Stimulated activated CD4-positive, alpha-beta T cell treated with anti-CD3 and anti-CD28 coated beads, Interleukin-4, amount 100 ng/mL, for 48 hours (primary cell): ENCODE measurements at places on chromosomes 11 and 22.

DNA sequence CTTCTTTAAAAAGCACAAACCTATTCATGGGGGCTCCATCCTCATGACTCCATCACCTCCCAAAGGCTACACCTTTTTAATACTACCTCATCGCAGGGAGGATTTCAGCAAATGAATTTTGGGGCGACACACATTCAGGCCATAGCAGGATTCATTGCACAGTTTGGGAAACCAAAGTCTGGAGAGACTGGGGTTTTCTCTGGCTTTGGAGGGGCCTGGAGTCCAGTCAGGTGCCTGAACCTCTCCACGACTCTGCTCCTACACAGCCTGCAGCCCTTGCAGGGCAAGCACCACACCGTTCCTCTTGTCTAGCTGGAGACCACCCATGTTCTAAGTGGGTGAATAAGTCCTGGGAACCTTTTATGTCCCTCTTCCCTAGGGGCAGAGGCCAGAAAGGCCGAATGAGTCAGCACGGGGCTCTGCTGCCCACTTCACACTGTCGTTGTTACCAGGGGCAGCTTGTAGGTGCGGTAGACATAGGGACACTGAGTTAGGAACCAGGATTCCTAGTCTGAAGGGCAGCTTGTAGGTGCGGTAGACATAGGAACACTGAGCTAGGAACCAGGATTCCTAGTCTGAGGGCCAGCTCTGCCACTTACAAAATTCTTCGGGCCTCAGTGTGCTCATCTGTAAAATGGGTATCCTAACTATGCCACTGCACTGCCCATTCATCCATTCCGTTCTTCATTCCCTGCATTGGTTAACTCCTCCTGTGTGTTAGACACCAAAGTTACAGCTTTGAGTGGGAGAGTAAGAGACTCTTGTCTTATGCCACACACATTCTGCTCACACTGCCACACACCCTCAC lies 251.7 kb upstream of the B3GAT1 start:
- DNase-seq: no peak

DNA sequence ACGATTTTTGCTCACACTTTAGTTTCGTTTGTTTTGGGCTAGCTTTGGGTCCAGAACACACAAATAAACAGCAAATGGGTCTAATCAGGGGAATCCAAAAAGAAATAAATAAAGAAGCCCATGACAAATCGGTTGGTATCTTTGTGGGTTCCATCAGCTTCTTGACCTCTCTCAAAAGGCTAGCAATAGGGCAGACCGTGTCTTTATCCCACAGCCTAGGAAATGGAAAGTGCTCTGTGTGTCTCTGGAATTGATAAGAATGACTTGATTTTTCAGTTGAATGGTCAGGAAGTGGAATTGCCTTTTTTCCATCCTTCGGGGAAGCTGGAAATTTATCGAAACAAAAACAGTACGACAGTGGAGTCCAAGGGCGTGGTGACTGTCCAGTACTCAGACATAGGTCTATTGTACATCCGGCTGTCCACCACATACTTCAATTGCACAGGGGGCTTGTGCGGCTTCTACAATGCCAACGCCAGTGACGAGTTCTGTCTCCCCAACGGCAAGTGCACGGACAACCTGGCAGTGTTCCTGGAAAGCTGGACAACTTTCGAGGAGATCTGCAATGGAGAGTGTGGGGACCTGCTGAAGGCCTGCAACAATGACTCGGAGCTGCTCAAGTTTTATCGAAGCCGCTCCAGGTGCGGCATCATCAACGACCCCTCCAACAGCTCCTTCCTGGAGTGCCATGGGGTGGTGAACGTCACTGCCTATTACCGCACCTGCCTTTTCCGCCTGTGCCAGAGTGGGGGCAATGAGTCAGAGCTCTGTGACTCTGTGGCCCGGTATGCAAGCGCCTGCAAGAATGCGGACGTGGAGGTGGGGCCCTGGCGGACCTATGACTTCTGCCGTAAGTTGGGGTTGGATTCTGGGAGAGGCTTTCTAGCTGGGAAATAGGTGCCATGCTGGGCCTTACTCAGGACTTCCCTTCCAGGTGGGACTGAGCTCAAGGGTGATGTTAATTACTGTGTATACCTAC lies 28.6 kb downstream of the TECTA start:
- no peak for DNase-seq

DNA sequence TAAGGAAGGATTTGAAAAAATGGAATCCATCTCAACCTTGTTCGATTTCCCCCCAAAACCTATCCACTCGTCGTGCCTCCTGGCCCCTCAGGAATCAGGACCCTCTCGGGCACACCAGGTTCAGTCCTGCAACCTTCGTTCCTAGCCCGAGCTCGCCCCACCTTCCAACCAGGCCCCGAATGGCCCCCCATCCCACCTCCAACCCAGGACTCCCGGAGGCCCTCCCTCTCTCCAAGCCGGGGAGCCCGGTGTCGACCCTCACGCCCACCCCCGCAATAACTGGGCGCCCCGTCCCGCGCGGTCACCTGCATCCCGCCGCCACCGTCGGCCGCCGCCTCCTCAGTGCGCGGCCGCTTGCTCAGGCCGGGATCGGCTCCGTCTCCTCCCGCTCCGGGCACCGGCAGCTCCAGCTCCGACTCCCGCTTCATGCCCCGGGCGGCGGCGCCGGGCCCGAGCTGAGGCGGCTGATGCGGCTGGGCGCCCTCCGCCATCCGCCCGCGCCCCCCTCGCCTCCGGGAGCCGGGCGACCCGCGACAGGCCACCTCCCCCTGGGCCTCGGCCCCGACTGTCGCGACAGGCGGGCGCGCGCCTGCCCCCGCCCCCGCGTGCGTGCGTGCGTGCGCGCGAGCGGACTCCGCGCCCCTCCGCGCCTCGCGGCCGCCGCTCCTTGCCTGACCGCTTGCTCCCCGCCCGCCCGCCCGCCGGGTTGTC lies 534 bp downstream of the RBFOX2 start:
- peak; percentile 1 for DNase-seq

- no peak for DNase-seq
These were observed 69.0 kb downstream of the UBASH3B start for GRCh38 chr11:122724520-122724919.

DNA sequence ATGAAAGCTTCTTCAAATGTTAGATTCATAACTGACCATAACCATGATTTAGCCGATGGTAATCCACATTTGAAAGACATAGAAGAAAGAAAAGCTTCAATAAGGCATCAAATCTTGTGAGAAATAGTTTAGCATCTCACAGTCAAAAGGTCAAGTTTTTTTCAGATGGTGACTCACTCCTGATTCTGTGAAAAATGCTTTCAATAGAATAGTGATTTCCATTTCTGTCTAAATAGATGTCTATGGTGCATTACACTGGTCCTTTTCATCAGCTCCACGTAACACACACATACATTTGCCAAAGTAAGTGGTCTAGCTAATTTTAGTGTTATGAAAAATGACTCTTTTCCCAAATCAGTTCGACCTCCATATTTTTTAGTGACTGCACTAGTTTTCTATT lies 139.2 kb downstream of the LRRC4C start:
- DNase-seq: no peak

- DNase-seq: no peak
These were observed 173.2 kb upstream of the SORL1-AS1 start for GRCh38 chr11:121625777-121626506.

- DNase-seq: no peak
These were observed 125.7 kb downstream of the KCNQ1OT1 start for GRCh38 chr11:2574043-2574552.

DNA sequence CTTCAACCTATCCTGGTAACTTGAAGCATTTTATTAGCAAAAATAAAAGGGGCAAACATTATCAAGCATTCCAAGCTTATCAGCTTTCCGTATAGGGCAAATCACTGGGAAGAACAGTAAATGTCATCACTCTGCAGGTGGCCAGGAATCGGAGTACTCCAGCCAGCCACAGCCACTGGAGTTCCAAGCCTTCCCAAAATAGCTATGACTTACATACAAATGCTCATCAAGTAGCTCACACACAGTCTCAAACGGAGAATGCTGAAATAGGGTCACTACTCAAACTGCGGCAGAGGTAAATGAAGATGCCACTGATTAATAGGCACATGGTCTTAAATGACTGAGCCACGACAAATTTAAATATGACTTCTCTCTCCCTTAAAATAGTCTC lies 2.1 kb downstream of the USP28 start:
- DNase-seq: no peak

GRCh38 chr22:31206896-31207687 lies 5.0 kb upstream of the LIMK2 start:
- peak; percentile 29 for DNase-seq

- no peak for DNase-seq
These were observed 1041.6 kb downstream of the BRD1 start for GRCh38 chr22:48785792-48786678.

DNA sequence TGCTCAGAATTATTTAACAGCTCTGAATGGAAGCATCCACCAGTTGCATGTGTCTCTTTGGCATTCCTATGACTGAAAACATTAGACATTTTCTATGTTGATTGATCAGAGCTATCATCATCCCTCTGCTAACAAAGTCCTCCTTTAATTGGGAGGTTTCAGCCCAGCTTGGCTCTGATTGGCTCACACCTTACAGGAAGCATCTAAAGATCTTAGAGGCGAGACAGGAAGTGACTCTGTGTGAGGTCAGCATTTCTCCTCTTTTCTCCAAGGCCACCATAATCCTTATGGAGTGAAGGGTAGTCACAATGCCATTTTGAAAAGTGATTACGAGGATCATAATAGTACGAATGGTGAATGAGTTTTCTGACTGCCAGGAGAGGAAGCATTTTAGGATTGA lies 260.8 kb downstream of the MIAT start:
- no peak for DNase-seq

- DNase-seq: no peak
These were observed 268.2 kb upstream of the C11orf87 start for GRCh38 chr11:109153836-109154235.

GRCh38 chr11:61555051-61555969 lies 25.6 kb downstream of the SYT7 start:
- DNase-seq: no peak

GRCh38 chr11:113835306-113835705 lies 40.1 kb downstream of the USP28 start:
- no peak for DNase-seq
